Upper lobe of left lung (tissue), 6 donors: ENCODE measurements at places on chromosomes 12 and 14. TPM values are rescaled to one million over a fixed set of nuclear protein-coding genes. Genes with fewer than 3 reads are reported as not detected.

DNA sequence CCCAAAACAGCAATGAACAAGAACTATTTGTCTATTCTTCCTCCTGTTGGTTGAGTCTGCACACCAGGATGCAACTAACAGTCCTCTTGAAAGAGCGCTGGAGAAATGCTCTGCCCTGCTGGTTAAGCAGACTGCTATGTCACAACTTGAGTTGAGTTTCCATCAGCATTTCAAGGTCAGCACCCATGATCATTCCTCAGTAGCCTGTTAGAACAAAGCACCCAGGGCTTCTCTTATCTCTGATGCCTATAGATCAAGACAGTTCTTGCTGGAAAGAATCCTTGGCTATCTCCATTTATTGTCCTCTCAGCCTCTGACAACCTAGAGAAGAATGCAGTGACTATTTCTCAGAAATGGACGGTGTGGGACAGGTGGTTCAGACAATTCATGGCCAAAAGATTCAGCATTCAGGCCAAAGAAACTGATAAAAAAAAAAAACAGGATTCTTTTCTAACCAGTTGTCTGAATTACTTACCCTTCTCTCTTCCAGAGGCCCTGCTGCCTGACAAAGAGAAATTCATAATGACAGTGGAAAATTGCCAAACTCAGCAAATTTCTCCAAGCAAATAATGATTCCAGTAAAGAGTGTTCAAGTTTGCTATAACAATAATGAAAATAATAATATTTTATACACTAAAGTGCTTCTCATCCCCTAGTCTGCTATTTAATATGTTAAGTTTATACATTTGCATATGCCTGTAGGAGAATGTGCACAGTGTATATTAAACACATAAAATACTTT, 306.7 kb downstream of the EMP1 start:
- DNase-seq: no peak

DNA sequence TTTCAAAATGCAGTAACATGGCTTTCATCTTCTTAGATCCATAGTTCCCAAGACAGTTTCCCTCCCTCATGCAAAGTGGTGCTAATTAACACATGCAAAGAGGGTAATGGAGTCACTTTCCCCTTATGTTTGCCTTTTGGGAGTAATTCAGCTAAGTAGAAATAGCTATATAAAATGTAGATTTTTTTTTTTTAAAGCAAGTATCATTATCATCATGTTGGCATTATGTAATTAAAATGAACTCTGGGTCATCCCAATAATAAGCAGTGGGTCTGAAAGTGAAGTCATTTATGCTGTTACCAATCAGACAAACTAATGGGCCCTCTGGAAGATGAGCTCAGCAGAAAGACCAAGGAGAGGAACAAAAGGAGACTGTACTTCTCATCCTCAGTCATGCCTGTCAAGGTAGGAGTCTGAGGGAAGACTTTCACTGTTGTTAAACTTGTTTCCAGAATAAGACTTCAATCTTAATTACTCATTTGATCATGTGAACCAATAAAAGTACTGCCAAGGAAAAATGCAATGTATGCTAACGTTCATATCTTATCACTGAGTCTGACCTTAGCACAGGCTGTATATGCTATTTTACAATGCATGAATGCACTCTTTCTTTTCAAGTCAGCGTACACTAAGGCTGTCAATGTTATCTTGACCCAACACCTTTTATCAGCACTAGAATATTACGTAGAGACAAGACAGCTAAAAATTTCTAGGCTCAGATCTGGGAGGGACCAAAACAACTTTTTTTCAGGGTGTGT, 26.8 kb downstream of the AREL1 start:
- no peak for DNase-seq

- DNase-seq: no peak
These were observed 227.4 kb downstream of the SUDS3 start for GRCh38 chr12:118603610-118604361.

DNA sequence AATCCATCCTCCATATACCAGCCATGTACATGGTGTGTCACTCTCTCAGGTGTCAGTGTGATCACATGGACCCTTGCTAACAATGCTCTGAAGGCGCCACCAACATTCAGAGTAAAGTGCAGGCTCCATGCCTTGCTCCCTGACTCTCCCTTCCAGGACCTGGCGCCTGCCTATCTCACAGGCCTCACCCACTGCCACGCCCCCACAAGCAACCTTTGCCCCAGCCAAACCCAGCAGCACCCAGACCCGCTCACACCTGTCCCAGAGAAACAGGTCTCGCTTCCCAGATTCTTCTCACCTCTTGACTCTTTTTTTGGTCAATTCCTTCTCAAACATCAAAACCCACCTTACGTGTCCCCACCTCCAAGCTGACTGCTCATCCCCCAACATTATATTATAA, 52.3 kb downstream of the KCNK10 start:
- DNase-seq: peak; percentile 33

- no peak for DNase-seq
These were observed 151.4 kb downstream of the TSPAN9 start for GRCh38 chr12:3228552-3228951.

DNA sequence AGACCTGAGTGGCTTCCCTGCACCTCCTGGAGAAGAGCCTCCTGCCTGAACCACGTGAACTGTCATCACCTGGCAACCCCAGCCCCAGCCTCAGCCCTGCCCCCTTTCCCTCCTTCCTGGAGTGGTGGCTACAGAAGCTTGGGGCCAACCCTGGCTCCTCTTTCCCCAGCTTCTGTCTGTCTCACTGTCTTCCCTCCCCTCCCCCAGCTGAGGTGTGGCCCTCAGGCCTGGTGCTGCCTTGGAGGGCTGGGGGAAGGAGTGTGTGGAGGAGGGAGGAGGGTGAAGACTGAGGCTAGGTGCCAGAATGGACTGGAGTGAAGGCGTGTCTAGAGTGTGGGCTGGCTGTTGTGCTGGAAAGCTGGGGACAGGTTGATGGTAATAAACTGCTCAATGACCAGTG, 9.7 kb downstream of the NFATC4 start:
- DNase-seq: no peak

Gene NOVA1
- 2.1 TPM for total RNA-seq
